HFFc6 (cell line): ENCODE measurements at places on chromosomes 1 and 21. TPM values are rescaled to one million over a fixed set of nuclear protein-coding genes. Genes with fewer than 3 reads are reported as not detected.

GRCh38 chr1:193431265-193431977 is 245.0 kb upstream of the B3GALT2 start:
- DNase-seq: no peak

DNA sequence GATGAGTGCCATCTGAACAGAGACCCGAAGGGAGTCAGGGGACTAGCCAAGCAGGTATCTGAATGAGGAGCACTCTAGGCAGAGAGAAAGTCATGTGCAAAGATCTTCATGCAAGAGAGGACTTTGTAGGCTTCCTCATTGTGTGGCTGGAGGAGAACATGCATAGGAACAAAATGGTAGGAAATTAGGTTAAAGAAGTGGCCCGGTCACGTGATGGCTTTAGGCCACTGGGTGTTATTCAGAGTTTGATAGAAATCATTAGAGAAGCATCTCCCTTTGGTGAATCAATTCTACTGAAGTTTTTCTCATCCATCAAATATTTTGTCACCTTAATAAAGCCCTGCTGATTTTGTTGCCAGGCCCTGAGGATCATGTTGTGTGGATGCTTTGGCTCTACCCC is 45.8 kb upstream of the KCTD3 start:
- no peak for DNase-seq

DNA sequence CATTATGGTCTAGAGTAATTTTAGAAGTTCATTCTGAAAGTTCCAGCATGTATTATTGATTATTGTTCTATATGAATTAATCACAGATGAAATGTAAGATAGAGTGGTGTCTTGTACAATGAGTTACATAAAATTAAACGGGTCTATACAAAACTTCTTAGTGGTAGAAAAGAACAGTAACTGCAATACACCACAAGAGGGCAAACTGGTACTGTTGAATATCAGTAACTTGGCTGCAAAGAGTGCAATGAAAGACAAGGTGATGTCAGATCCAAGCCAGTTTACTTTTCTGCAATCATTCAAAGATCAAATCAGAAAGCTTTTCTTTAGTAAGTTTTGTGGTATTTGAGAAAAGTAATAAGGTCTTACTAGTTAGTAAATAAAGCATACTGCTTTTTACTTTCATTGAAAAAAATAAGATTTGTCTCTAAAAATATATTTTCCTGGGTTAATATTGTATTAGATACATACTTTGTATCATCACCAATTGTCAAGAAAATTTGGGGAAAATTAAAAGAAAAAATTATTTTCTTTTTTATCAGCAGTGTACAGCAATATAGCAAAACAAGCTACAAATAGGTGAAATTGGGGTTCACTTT is 66.4 kb upstream of the BTG3 start:
- peak; percentile 78 for DNase-seq

DNA sequence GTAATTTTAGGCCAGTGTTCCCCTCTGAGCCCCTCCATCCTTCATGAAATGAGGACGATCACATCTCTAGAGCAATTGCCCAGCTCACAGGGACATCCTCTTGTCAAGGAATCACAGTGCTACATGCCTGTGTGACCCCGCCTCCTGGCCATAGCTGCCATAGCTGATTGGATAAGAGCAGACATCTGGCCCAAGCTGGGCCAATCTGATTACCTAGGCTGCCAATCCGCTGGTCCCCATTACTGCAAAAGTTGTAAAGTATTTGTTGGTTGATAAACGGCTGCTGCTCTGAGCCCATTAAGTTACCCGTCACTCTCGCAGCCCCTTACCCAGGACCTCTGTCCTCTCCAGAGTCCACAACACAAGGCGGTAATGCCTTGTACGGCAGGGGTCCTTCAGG is 8.3 kb downstream of the NT5C1A start:
- no peak for DNase-seq

GRCh38 chr1:227788271-227789083 is 27.0 kb upstream of the PRSS38 start:
- peak; percentile 37 for DNase-seq

GRCh38 chr1:41762251-41762650 is 156.5 kb downstream of the HIVEP3 start:
- DNase-seq: no peak

DNA sequence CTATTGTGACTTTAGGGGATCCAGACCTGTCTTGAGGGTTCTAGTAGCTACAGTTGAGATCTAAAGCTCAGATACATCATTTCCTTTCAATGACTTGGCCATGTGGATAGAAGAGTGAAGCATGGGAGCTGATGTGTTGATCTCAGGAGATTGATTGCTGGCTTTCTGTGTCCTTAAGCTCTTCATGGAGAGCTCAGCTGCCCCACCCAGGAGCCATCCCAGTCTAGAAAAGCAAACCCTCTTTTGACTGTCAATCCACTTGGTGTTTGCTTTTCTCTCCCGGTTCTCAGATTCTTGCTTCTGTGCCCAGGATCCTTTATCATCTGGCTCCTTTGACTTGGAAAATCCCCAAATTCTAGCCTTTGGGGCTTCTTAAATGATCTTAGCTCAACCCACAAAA is 87.2 kb downstream of the ATP1A1 start:
- no peak for DNase-seq

DNA sequence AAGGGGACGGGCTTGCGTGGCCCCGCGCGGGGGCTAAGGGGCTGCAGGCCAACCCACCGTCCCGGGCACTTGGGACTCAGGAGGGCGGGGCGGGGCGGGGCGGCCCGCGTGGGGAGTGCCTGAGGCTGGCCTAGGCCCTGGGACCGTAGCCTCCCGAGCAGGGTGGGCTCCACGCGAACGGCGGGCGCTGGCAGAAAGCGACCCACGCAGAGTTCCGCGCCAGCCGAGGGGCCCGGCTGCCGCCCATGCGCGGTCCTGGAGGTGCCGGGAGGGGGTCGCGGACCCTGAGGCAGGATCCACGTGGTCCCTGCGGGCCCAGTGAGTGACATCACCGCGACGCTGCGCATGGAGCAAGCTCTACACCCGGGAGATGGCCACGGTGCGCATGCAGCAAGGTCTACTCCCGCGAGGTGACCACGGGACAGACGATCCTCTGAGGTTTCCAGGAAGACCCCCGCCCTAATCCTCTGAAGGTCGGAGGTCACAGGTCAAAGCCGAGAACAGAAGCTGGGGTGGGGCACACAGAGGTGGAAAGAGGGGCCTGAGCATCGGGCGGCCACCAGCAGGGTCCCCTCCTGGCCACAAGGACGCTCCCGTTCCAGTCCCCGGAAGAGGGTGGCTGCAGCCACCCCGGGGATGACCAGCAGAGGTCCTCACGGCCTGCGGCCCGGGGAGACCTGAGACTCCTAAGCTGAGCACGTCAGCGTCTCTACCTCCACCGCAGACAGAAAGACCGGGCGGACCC is 13.5 kb upstream of the SLC19A1 start:
- DNase-seq: peak; percentile 56

DNA sequence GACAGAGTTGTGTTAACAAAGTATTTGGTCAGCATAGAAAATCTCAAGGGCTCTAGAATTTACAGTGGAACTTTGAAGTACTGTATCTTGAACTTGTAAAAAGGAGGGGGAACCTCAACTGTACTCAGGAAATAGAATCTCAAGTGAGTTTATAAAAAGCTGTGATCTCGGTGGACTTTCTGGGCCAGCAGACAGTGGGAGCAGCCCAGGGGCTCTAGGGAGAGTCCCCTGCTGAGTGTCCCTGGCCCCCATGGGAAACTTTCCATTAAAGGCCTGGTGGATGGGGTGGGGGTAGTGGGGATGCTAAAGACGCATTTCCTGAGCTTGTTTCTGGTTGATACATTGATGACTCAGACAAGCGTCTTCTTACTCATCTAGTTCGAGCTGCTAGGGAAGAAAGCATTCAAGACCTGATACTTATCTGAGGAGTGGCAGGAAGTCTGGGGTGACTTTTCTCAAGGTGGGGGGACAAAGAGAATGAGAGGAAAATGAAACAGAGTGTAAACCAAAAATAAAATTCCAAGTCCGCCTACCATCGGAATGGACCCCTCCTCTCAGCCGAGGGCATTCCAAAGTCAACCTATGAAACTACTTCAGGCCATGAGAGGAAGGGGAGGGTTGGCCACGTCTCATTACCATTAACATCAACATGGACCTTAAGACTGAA is 65.5 kb downstream of the NID1 start:
- peak; percentile 96 for DNase-seq

DNA sequence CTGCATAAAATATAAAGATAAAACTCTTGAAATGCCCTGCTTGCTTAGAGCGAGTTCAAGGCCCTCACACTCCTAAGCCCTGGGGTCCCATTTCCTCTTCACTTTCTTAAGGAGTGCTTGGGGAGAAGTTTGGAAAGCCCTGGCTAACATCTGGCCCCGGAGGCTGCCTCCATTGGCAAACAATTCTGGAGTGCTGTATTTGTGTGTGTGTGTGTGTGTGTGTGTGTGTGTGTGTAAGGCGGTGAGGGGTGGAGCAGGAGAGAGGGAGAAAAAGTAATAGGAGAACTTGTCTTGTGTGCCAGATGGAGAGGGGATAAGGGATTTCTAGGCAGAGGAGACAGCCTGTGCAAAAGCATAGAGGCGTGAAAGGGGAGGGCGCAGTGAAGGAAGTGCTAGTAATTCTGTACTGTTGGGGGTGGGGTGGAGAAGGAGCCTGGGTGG is 578 bp upstream of the TRIM62 start:
- peak; percentile 16 for DNase-seq

- DNase-seq: peak; percentile 68
These were observed at the start of gene ECM1 for GRCh38 chr1:150507912-150508864. TSS of gene ECM1 (plus strand) at chr1:150508109. CDS start at chr1:150508210, 101 bp downstream.

GRCh38 chr1:63883494-63884235 is 109.8 kb downstream of the ROR1 start:
- DNase-seq: no peak

DNA sequence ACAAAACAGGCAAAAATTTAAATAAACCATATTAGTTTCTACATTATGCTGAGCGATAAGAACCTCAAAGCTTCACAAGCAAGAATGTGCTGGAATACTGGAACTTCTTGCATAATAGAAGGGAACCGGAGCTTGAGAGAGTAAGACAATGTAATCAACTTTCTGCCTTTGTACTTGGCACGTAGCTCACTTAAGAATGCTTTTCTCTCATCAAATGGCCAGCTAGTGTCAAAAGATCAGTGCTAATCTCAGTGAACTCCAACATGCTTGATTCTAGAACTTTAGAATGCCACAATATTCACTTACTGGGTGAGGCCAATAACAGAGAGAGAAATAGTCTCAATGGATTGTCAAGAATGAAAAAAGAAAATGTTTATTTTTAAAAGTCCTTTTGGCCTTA is 486.1 kb upstream of the LRRC7 start:
- no peak for DNase-seq

DNA sequence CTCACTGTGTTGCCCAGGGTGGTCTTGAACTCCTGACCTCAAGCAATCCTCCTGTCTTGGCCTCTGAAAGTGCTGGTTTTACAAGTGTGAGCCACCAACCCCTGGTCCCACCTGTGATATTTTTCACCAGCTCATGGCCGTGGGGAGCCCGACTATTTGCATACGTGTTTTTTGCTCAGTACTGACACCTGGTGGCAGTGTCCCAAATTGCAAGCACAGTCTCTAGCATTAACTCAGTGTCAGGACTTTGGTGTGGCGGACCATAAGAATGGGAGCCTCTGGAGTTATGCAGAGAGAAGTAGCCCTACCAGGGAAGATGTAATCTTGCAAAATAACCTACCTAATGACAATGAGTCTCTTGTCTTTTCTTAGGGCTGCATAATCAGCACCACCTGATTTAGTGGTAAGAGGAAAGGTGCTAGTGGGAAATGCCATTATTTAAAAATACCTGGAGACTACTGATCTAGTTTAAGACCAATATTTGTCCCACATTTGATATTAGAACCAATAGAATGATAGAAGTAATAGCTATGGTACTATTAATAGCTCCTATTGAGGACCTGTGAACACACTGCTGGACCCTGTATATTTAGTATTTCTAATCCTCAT is 305.4 kb downstream of the DISC1 start:
- no peak for DNase-seq

The SPRR2F gene
- not detected in 3 replicates for total RNA-seq

The TSPEAR gene
- not detected in 3 replicates for total RNA-seq

The F13B gene
- total RNA-seq: not detected in 3 replicates

The CAMSAP2 gene
- total RNA-seq: 29.6 and 30.2 TPM in 2 replicates

The AMY2B gene
- total RNA-seq: 0.55 to 1.1 TPM (median 0.57 TPM) in 3 replicates

The HSF2BP gene
- 0.34 and 0.99 TPM in 2 replicates for total RNA-seq

The CHAF1B gene
- 5.1 and 11.1 TPM in 2 replicates for total RNA-seq

The EPHB2 gene
- 11.3 to 32.0 TPM (median 15.0 TPM) in 3 replicates for total RNA-seq

The OR2M2 gene
- not detected in 3 replicates for total RNA-seq
